ENCODE measurements at places on chromosomes 6 and 20.

DNA sequence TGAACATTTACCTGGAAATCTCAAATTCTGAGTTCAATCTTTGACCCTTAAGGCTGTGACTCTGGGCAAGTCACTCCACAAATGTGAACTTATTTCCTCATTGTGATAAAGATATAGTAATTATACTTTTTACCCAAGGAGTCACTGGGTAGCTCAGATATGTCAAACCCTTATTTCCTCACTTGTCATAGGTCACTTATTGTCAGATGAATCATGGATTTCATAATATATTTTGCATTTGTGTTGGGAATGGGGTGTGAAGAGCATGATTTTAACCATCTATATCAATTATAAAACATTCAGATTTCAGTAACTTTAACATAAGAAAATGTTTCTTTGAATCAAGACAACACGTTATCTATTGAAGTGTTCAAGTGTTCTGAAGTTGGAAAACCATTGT is 3.7 kb upstream of the CARMIL1 start:
- no peak for DNase-seq

DNA sequence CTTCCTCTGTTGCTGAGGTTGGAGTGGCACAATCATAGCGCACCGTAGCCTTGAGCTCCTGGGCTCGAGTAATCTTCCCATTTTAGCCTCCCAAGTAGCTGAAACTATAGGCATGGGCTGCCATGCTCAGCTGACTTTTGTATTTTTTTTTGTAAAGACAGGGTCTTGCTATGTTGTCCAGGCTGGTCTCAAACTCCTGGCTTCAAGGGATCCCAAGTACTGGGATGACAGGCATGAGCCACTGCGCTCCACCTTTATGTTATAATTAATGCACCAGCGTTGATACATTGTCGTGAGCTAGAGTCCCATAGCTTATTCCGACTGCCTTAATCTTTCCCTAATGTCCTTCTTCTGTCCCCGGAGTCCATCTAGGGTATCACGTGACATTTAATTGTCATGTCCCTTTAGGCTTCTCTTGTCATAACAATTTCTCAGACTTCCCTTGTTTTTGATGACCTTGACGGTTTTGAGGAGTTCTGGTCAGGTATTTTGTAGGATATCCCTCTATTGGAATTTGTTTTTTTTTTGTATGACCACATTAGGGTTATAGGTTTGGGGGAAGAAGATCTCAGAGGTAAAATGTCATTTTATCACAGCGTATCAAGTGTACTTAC is 63.9 kb downstream of the CEBPB start:
- no peak for DNase-seq

DNA sequence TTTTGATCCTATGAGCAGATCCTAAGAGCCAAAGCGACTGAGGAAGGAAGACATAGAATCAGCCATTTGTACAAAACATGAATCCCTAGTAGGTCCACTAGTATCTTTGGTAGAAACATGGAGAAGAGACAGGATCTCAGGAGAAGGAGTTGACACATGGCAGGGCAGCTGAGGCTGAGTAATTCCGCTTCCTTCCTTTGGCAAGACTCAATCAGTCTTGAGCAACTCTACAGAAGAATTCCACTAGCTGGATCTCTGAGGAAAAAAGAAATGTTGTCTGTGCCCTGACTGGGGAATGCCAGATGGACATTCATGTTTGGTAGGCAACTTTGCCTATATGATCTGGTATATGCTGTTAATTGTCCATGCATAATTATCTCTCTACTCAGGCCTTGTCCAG is 35.3 kb downstream of the ESR1 start:
- no peak for DNase-seq

DNA sequence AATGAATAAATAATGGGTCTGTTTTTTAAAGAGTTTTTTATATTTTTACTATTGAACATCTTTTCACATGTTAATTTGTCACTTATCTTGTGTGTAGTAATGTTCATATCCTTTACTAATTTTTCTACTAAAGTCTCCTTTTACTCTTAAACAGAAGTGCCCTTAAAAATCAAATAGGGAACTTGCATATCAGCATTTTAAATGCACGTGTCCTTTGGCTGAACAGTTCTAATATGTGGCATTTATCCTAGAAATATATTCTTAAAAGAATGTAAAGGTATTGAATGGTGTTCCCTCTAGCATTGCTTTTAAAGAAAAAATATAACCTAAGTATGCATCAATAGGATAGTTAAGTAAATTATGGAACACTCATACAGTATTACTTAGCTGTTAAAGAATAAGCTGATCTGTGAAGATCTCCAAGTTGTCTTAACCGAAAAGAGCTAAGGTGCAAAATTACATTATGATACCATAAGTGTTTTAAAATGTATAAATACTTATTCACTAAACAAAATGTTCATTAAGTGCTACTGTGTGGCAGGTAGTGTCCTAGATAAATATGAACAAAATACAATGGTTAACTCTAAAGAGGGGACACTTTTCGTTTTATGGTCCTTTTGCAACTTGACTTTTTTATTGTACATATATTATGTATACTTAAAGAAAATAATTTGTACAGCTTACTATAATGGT is 631 bp upstream of the PGBD1 start:
- DNase-seq = no peak

DNA sequence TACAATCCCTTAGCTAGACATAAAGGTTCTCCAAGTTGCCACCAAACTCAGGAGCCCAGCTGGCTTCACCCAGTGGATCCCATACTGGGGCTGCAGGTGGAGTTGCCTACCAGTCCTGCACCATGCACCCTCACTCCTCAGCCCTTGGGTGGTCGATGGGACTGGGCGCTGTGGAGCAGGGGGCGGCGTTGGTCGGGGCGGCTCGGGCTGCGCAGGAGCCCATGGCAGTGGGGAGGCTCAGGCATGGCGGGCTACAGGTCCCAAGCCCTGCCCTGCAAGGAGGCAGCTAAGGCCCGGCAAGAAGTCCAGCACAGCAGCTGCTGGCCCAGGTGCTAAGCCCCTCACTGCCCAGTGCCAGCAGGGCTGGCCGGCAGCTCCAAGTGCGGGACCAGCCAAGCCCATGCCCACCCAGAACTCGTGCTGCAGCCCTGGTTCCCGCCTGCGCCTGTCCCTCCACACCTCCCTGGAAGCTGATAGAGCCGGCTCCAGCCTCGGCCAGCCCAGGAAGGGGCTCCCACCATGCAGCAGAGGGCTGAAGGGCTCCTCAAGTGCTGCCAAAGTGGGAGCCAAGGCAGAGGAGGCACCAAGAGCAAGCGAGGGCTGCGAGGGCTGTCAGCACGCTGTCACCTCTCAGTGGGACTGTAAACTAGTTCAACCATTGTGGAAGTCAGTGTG is 912.1 kb downstream of the PHF3 start:
- no peak for DNase-seq

DNA sequence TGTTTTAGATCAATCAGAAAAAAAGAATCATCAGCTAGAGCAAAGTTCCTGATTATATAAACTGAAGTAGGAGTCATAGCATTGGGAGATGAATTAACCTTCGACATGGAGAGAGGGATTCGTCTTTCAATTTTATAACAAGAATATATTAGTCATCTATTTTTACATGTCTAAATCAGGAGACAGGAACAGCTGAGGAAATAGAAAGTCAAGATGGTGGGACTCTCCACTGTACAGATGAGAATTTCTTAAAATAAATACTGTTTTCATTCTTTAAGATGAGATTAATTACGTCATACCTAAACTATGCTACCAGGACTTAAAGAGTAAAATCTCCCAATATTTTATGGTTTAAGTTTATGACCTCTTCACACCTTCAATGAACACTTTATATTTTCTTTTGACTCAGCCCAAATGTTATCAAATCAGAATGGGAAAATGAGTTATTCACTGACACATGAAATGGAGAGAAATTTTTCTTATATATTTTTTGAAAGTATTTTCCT is 1137.7 kb downstream of the EPHA7 start:
- DNase-seq = no peak

GRCh38 chr6:80210618-80211017 is 104.1 kb downstream of the BCKDHB start:
- DNase-seq = no peak

- peak; percentile 10 for DNase-seq
Measured at GRCh38 chr6:17015144-17015543, 86.7 kb upstream of the STMND1 start.

DNA sequence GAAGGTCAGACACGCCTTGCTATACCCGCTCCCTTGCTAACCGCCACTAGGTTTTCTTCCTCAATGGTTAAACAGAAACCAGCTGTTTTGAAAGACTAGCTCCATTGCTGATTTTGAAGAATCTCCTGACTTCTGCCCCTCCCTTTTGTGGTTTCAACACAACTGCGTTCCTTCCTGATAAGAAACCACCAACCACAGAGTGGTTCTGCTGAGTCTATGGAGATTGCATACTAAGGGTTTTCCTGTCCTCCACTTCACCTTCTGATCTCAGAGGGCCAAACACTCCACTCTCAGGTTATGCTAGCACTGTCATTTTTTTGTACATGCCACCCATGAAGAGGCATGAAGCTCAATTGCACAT is 207.9 kb downstream of the MYLK4 start:
- peak; percentile 99 for DNase-seq

GRCh38 chr6:33093855-33094254 is 18.1 kb downstream of the HLA-DPB1 start:
- no peak for DNase-seq

DNA sequence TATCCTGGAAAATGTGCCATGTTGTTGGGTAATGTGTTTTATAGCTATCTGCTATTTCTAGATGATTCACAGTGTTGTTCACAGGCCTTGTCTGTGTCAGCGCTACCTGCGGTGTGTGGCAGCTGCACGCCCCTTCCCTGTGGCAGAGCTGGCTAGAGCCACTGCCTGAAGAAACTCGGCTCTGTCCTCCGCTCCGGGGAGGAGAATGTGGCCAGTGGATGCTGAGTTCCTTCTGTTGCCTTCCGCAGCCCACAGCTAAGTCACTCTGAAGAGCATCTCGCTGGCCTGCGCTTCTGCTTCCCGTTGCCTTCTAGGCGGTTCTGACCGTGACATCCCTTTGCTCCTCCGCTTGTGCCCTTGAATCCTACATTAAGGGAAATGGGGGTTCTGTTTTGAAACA is 135.1 kb downstream of the PLG start:
- DNase-seq = no peak

DNA sequence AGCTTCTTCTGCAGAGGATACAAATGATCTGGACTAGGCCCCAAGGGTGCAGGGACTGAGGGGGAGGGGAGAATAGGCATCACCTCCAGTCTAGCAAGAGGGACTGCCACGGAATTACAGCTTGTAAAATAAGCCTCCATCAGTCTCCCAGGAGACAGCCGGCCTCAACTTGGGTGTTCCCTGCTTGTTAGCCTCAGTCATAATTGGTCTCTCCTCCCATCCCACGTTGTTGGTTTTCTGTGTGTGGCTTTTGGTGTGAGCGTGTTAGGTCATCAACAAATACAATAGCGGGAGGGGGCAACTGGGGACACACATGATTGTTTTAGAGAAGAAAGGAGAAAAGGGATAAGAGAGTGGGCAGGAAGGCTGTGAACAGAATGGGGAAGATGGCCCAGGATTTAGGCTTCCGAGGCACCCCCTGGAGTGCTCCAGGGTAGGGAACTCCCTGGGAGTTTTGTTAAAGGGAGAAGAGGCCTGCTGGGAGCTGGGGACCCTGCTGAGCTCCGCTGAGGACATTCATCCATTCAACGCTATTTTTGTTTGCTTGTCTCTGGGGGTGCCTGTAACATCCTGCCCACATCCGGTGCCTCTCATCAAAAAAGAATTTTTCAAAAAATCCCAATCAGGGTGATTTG is 9.2 kb downstream of the FOXA2 start:
- DNase-seq = peak; percentile 32

Data from NB4 (cell line).